Upper lobe of right lung (tissue), 1 donor: ENCODE measurements at places on chromosomes 3 and 15. TPM values are rescaled to one million over a fixed set of nuclear protein-coding genes. Genes with fewer than 3 reads are reported as not detected.

Gene PIGZ
- 3.6 TPM for total RNA-seq

GRCh38 chr15:42375252-42375651, 16.0 kb downstream of the CAPN3 start:
- no peaks in the 10 kb centered on the region for H3K4me1 ChIP-seq
- DNase-seq: no peak

GRCh38 chr15:68494573-68495110, 62.7 kb upstream of the ITGA11 start:
- no peak overlapping the region for H3K4me3 ChIP-seq
- H3K4me1 ChIP-seq: no peaks in the 10 kb centered on the region
- H3K27ac ChIP-seq: no peak overlapping the region
- H3K36me3 ChIP-seq: no peaks in the 10 kb centered on the region
- H3K27me3 ChIP-seq: peaks cover 4% of the 10 kb centered on the region

DNA sequence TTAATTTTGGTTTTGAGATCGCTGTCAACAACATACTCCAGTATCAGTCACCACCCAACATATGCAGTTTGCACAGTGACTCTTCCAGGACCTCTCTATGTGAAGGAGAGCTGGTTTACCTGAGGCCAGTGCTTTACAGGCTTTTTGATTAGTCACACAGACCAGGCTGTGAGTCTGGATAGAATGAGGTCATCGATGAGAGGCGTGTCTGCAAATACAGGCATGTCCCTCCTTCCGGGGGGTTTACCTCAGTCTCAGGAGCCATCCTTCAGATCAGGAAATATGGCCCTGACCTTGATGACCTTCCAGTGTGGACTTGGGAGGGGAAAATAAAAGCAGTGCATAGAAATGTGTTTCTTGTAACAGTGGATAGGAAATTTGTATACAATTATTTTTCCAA, 46.9 kb downstream of the KBTBD12 start:
- no peaks in the 10 kb centered on the region for H3K4me1 ChIP-seq
- no peaks in the 10 kb centered on the region for H3K27me3 ChIP-seq
- H3K27ac ChIP-seq: no peak overlapping the region
- no peak overlapping the region for H3K4me3 ChIP-seq
- no peak for DNase-seq

- no peak overlapping the region for H3K4me3 ChIP-seq
- H3K4me1 ChIP-seq: peaks cover 47% of the 10 kb centered on the region
- no peak for DNase-seq
These were observed 19.1 kb downstream of the IREB2 start for GRCh38 chr15:78457101-78457500.
